ENCODE measurements at places on chromosomes 12 and 14.

GRCh38 chr12:121005346-121005815, 10.9 kb downstream of the C12orf43 start:
- no peak for DNase-seq

- no peak for DNase-seq
Measured at GRCh38 chr14:69323266-69323998, 63.5 kb downstream of the GALNT16 start.

DNA sequence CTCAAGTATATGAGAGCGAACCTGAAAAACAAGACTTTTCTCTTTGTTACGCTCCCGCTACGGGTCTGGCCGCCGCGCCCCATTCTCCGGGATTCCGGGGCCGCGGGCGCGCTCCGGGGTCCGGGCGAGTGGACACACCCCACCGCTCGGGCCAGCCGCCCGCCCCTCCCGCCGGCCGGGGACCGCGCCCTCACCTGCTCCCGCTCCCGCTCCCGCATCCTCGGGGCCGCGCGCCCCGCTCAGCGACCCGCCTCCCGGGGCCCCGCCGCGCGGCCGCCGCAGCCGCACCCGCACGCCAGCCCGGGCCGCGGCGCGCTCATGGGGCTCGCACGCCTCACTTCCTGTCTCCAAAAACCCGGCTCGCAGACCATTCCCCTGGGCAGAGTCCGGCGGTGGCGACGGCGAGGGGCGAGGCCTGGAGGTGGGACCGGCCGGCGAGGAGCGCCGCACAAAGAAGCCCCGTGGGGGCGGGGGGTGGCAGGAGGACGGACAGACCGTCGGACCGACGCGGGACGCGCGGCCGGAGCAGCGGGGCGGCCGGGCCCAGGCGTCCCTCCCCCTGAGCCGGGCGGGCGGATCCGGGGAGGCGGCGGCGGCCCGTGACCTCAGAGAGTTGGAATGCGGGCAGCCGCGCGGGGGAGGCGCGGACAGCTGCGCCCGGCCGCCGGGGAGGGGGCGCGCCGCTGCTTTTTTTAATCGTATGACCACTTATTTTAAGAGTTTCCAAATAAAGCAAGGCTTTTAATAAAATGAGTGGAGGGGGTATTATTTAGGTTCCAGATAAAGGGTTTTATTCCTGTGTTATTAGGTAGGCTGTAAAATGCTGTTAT, at the start of gene PTPN21:
Gene PTPN21, minus strand, starts transcription at position 551 of the 830 bp plus-strand sequence. CDS start 4,590 bp downstream, outside the sequence.
- no peak for DNase-seq

DNA sequence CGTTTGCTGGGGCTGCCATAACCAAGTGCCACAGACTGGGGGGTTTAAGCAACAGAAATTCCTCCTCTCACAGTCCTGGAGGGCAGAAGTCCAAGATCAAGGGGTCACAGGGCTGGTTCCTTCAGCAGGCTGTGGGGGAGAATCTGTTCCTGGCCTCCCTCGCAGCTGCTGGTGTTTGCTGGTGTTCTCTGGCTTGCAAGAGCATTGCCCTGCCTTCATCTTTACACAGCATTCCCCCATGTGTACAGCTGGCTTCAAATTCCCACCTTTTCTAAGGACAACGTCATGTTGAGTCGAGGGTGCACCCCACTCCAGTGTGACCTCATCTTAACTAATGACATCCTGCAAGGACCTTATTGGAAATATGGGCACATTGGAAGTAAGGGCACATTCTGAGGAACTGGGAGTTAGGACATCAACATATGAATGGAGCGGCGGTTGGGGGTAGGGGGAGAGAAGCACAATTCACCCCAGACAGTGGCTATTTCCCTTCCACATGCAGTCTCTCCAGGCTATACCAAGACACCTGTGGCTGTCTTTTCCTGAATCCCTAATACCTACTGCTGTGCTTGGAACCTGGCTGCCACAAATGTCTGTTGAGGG, 123.6 kb downstream of the FOXN3 start:
- DNase-seq, result no peak

DNA sequence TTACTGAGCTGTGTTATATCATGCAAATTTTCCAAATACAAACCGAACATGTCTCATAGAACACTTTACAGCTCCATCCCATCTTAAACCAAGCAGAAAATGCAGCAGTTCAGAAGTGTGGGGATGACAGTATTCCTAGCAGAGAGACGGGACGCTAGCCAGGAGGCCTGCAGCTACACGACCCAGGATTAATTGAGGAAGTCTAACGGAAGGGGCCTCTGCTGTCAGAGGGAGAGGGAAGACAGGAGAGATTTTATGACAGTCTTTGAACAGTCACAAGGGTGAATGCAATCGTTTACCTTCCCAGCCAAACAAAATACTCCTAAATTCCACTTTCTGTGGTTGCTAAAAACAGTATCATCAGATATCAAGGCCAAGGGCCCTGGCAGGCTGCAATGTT, 261.9 kb downstream of the TMEM132D start:
- DNase-seq, result no peak

DNA sequence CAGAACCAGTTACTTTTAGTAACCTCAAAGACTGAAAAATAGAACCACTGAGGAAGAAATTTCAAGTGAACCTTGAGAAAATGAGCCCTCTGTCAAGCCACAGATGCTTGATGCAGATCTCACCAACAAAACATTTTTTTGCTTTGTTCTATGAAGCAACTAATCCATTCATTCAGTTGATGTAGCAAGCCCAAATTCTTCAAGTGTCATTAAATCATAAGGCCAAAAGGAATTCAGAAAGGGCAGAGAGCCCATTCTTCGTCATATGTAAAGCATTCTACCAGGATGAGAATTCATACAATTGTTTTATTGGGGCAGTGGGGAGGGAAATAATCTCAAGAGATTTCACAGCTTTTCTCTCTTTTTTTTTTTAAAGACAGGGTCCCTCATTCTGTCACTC, 218.0 kb upstream of the RGS6 start:
- no peak for DNase-seq

- DNase-seq, result no peak
Measured at GRCh38 chr12:124828264-124829007, 35.2 kb downstream of the SCARB1 start.

DNA sequence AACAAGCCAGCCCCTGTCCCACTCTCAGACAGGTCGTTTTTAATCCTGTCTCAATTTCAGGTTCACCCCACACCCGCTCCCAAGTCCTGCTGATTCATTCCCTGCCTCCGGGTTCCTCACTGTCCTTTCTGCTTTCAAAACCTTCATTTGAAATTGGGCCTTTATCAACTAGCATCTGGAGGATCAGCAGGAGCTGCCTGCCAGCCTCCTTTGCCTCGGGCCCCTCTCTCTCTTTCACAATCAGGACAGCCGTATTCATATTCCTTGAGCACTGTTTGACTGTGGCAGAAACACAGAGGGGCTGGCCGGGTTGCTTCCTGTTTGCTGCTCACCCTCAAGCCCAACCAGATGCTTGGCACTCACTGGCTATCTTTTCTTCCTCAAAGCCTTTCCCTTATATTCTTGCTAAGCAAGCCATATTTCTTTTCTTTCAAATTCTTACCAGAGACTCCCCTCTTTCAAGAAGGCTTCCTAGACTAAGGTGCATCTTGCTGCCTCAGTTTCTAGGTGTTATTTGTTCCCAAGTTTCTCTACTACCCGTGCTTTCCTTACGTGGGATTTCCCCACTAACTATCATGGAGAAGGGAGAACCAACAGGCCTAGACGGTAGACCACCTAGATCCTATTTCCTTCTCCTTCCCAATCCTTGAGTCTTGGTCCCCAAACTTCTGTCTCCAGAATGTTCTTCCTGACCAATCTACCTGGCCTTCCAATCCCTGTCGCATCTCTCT, 3.0 kb downstream of the GALNT6 start:
- DNase-seq, result no peak

DNA sequence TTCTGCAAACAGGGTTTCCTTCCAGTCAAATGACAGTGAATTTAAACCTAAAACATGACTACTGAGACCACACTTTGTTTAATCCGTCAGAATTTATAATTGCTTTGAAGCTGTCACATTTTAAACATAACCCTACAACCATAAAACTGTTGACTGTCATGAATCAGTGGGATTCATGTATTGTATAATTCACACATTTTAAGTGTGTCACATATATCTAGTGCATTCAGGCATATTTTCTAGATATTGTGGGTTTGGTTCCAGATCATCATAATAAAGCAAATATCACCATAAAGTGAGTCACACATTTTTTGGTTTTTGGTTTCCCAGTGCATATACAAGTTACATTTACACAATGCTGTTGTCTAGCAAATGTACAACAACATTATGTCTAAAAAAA, 304.4 kb downstream of the TMEM132D start:
- DNase-seq, result no peak

GRCh38 chr14:35402323-35403113, 2.0 kb downstream of the NFKBIA start:
- no peak for DNase-seq

DNA sequence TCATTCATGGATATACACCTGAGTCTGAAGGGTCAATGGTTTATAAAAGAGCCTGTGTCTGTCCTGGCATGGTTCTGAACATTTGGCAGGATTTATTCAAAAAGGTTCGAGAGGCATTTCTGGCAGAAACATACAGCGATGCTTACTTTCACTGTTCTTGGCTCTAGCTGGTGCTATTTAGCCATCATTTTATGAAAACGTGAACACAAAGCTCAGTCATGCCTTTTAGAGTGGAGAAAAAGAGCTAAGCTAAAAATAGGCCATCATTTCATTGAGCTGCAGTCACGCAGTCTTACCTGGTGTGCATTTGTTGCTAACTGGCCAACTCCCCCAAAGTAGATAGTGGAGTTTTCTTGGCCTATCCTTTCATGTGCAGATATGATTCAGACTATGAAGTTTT, 1209.5 kb downstream of the SLC16A7 start:
- DNase-seq, result no peak

GRCh38 chr12:18389820-18390219, 128.5 kb downstream of the PIK3C2G start:
- no peak for DNase-seq

GRCh38 chr14:45089813-45090212, 5.9 kb downstream of the PRPF39 start:
- DNase-seq, result no peak

GRCh38 chr14:100542619-100543205, 44.5 kb downstream of the BEGAIN start:
- no peak for DNase-seq

DNA sequence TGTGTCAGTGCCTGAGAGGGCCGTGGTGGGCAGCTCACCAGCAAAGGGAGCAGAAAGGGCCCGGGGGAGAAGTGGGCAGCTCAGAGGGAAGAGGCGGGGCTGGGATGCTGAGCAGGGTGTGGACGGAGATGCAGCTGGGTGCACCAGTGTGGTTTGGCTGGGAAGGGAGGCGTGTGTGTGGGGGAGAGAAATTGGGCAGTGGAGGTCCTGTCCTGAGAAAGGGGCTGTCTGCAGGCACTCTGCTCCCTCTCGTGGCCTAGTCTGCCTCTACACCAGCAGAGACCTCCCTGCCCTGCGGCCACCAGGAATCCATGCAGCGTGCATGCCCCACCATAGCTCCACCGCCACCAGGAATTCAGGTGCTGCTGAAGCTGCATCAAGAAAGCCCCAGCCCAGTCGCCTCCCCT, 6.4 kb downstream of the TMEM121 start:
- DNase-seq, result no peak

DNA sequence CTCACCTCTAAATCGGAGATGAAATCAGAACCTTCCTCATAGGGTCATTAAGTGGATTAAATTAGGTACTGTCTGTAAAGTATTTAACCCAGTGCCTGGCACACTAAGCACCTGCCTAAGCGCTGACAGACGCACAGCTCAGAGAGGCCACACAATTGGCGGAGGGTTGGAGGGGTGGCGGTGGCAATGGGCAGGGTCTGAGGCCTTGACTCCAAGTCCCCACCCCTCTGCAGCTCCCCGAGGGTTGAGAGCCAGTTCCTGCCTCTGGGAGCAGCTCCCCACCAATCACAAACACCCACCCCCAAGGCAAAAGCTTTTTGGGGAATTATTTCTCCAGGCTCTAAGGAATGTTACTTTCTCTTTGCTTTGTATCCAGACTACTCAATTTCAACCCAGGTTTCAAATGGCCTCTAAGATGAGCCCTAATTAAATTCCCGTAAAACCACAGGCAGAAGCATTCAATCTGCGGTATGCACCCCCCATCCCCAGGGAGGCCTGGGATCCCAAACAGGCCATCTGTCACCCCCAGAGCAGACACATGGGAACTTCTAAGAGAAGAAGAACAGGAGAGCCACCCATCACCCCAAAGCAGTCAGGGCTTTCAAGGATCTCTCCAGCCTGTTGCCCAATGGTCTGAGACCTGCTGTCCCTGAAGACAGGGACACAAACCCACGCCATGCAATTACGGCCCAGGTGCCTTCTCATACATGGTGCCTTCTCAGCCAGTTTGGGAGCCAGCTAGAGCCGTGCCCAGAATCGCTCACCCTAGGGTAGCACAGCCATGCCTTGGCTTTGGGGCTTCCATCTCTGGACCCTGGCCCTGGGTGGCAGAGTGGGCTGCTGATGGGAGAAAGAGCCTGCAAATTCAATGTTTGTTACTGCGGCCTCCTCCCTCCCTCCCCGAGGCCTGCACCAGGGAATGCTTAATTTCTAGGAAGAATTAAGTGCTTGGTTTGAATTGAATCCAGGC, 66.1 kb downstream of the CHGA start:
- no peak for DNase-seq

GRCh38 chr14:23561873-23562821, 5.4 kb downstream of the AP1G2 start:
- DNase-seq, result no peak

GRCh38 chr14:31484754-31485153, 3.1 kb downstream of the GPR33 start:
- DNase-seq, result no peak

DNA sequence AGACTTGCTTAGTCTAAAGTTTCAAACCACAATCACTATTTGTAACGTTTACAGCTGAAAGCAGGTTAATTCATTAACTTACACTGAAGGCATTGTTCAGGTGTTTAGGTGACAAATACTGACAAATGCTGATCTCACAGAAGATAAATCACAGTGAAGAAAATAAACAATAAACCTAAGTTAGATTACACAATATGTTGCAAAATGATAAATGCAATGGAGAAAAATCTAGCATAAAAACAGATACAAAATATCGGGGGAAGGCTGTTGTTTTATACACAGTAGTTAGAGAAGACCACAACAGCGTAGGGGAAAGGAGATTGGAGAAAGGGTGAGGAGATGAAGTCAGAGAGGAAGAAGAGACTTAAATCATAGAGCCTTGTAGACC, 3.0 kb downstream of the SCAF11 start:
- no peak for DNase-seq

Data from activated T-helper 1 cell treated with Interleukin-2 at 50 U/mL for 16 hours (primary cell).